Stimulated activated CD8-positive, alpha-beta memory T cell treated with anti-CD3 and anti-CD28 coated beads, Interleukin-2, amount 100 ng/mL, for 48 hours (primary cell): ENCODE measurements at places on chromosomes 6 and 20.
A peak's percentile ranks its signal among the peaks of the same experiment; 100 is the strongest.

DNA sequence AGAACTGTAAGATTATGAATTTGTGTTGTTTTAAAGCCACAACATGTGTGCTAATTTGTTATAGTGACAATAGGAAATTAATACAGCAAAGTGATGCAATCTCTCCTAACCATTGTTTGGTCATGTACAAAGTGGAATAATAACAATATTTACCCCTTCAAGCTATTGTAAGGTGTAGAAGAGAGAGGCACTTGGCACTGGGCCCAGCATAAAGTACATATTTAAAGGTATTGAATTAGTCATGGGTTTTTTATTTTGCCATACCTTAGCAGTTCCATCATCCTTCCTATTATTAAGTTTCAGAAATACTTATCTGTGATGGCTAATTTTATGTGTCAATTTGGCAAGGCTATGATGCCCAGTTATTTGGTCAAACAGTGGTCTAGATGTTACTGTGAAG lies 322.4 kb upstream of the TSHZ2 start:
- no peak for DNase-seq

- DNase-seq, result no peak
Observed at GRCh38 chr6:73514746-73515110, 6.1 kb downstream of the EEF1A1 start.

GRCh38 chr20:61380545-61380915 lies 128.5 kb downstream of the CDH4 start:
- DNase-seq, result no peak

DNA sequence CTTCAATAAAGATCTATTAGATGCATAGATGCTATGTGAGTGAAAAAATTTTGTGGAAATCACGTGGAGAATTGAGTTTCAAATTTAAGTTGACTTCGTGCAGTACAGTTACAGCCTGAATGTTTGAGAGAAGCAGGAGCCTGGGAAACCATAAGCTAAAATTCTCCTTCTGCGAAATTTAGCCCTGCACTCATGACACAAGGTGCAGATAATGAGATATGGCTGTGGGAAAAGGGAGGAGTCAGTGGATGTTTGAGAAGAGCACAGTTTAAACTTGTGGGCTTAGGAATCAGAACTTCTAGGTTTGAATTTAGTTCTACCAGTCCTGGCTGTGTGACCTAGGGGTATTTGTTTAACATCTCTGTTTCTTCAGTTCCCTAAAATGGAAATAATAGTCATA lies 32.1 kb upstream of the SIRPG start:
- DNase-seq, result no peak

GRCh38 chr6:49950415-49950751 lies 13.6 kb downstream of the DEFB114 start:
- DNase-seq, result no peak

DNA sequence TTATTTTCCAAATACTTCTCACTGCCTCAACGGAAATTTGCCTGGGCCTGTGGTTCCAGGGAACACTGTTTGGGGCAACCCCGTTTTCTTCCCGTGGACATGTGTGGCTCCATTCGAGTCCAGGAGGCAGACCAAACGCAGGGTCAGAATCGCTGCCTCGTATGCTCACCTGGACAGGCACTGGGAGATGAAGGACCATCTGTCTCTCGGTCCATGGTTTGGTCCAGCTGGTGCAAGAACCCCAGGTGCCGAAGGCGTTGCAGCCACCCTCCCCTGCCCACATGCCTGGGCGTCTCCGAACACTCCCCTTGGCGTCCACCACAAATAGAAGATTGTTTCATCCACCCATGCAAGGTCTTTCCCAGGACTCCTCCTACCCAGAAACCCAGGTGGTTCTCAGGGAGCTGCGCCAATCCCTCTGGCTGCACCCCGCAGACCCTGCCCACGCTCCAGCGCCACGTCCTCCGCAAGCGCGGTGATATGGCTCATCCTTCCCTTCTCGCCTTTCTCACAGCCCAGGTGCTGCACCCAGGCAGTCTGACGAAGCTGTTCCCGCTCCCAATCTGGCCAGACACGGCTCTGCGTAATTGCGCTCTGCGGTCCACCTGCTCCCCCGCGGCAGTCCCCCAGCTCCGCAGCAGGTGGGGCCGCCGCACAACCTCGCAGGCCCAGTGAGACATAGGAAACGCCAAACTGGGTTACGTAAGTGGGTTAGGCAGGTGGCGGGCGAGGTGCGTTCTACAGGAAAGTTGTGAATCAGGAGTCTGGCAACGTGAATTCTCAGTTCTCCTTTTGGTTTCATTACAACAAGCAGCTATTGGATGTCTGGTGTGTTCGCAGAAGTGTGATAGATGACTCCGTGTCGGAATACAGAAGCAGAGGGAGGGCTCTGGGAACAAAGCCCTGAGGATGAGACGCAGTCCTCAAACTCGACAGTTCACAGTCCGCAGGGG lies 146.2 kb upstream of the ECI2 start:
- DNase-seq, result peak; percentile 15

DNA sequence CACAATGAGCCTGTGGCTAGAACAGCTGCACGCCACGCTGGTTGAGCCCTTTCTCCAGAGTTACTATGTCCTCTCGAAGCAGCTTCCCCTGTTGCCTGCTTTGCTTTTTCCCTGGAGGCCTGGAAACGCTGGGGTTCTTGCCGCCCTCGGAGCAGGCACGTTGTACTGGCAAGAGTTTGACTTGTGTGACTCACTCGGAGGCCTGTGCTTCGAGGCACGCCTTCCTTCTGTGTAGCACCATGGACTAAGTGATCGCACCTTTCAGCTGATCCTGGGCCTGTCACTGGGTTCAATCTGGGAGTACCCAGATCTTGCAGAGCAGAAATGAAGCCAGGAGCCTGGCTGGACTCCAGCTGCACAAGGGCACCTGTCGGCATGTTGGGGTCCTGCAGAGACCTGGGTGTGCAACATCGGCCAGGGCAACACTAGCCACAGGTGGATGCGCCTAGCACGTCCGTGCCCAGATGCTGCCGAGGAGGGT lies 5.2 kb downstream of the INSM1 start:
- no peak for DNase-seq

GRCh38 chr20:24913076-24913628 lies 35.9 kb upstream of the CST7 start:
- DNase-seq, result no peak

DNA sequence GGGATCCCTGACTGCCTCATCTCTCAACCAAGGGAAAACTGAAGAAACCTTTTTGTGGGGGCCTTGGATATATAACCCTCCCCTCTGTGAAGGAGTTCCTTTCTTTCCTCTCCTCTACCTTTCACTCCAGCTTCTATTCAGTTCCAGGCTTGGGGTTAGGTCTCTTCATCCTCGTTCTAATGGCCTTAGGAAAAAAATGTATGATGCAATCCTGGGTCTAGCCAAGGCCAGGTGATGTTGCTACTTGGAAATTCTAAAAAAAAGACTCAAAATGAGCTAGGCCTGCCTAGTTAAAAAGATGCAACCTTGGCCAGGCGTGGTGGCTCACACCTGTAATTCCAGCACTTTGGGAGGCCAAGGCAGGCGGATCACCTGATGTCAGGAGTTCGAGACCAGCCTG lies 7.6 kb downstream of the ABCC10 start:
- DNase-seq, result no peak

DNA sequence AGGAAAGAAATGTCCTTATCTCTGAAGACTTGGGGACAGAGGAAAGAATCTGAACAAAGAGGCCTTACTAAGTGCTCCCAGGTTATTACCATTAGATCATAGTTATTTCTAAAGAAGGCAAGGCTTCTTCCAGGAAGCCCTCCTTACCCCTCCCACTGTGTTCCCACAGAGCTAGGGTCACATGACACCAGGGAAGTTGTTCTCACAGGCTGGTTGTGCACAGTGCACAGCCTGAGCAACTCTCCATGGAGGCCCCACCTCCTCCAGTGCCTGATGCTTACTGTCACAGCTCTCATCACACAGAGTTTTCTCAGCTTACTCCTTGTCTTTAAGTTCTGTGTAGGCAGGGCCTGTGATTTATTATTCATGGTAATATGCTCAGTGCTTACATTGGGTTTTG lies 68.9 kb upstream of the SCGN start:
- no peak for DNase-seq

DNA sequence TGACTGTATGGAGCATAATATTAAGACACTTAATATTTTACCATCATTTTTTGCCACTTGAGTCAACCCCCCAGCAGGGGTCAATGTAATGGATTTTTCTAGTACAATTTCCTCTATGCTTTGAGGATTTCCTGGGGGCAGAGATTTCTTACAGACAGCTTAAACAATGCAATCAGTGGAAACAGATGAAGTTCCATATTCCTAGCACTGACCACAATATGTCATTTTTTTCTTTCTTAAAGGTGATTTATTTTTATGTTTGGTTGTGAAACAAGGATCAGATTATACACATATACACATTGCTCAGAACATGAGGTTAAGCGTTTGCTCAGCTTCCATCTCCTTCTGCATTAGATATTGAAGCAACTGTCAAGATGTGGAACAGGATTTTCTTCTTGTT lies 82.0 kb upstream of the ID4 start:
- DNase-seq, result no peak

GRCh38 chr6:21828704-21829103 lies 235.2 kb downstream of the SOX4 start:
- DNase-seq, result no peak

DNA sequence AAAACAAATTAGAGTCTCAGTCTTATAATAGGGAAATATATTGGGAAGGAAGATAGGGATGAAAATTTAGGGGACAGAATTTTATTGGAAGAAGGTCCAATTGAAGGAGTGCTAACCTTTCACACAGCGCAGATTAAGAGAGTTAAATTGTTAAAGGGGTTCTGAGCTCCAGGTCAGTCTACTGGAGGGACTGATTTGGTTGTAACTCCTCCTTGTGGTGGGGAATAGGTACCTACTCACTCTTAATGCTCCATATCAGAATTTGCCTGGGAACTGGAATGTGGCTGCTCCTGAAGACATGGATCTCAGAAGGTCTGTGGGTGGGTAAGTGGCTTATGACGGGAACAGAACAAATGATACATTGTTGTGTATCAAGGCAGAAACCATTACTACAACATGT lies 143.5 kb downstream of the FLRT3 start:
- DNase-seq, result no peak
